AG10803 (cell line): ENCODE measurements at places on chromosomes 5 and 9.

DNA sequence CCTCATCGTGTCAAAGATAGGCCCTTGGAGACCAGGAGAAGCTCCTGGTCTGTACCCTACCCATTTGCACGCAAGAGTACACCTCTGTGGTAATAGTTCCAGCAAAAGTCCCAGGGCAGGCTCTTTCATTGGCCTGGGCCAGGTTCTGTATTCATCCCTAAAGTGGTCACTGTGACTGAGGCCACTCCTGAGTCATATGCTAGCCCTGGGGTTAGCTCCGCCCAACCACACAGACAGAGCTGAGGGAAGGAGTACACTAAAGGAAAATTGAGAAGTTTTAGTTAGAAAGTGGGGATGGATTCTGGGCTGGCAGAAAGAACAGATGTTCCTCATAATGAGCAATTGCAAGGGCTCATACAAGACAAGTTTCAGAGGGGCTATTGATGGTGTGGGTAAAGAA, 206.7 kb downstream of the ARHGAP26 start:
- DNase-seq: no peak

DNA sequence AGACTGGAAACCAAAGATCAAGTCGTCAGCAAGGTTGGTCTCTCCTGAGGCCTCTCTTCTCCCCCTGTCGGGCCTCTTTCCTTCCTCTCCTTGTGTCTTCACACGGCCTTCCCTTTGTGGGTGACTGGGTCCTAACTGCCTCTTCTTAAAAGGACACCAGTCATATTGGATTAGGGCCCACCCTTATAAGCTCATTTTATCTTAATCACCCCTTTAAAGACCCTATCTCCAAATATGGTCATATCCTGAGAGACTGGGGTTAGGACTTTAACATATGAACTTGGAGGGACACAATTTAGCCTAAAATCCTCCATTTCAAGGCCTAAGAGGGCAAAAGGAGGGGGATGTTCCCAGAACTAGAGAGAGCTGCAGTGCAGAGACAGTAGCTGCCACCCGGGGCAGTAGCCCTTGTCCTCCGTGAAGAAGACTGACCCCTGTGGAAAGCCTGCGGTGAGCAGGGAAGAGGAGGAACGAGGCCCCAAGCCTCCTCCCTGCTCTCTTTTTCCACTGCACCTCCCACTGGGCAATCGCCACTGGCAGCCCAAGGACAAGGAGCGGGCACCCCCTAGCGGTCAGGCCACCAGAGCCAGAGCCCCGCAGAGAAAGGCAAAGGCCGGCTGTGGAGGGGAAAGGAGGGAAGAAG, 34.9 kb downstream of the CFAP90 start:
- DNase-seq: peak; percentile 53

- DNase-seq: peak; percentile 67
Observed at GRCh38 chr5:60334281-60334713, 365.7 kb downstream of the DEPDC1B start.

- no peak for DNase-seq
Observed at GRCh38 chr9:15311607-15312006, 4.6 kb upstream of the TTC39B start.

DNA sequence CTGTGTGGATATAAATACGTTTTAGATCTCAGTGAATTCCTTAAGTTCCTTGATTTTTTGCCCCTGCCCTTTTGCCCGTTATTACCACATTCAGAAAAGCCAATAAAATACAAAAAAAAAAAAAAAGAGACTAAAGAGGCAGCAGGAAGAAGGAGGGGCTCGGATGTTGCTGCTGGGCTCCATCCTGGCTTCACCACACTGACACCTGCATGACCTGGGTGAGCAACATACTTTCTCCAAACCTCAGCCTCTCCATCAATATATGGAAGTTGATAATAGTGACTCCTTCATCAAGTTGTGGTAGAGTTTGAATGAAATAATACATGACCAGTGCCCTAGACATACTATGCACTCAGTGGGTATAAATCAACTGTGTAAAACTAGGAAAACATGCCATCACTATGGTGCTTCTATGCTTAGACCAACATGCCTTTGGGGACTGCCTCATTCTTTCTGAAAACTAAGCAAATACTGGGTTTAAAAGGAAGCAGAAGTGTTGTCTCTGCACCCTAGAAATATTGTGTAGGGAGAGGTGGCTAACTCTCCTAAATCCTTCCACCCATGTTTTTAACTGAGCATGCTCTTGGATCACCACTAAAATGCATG, 243.0 kb downstream of the PIK3R1 start:
- no peak for DNase-seq

DNA sequence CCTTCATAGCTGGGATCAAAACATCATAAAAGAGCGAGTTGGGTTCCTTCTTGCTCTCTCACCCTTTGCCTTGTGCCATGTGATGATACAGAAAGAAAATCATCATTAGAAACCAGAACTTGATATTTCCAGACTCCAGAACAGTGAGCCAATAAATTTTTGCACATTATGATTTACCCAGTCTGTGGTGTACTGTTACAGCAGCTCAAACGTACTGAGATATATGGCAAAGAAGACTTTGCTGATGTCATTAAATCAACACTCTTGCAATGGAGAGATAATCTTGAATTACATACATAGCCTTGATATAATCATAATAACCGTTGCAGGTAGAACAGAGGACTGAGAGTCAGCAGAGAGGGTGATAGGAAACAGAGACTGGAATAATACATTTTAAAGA, 1271.6 kb downstream of the CDH12 start:
- no peak for DNase-seq

DNA sequence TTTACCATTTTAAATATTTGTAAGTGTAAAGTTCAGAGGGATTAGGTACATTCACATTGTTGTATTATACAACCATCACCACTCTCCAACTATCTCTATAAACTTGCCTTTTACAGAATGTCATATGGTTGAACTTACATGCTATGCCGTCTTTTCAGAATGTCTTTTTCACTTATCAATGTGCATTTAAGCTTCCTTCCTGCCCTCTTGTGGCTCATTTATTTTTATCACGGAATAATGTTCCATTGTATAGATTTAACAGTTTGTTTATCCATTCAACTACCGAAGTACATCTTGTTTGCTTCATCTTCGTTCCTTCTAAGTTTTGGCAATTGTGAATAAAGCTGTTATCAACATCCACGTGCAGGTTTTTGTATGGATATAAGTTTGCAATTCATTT, 133.3 kb upstream of the C6 start:
- DNase-seq: peak; percentile 7

- DNase-seq: no peak
Observed at GRCh38 chr9:14242150-14242805, 71.7 kb downstream of the NFIB start.
